Sciatic nerve (tissue), 2 donors: ENCODE measurements at places on chromosomes 12 and 14. TPM values are rescaled to one million over a fixed set of nuclear protein-coding genes. Genes with fewer than 3 reads are reported as not detected.

GRCh38 chr14:22282417-22282816 lies 306.6 kb downstream of the DAD1 start:
- no peak for DNase-seq

The HOXC6 gene
- total RNA-seq: 35.3 TPM

DNA sequence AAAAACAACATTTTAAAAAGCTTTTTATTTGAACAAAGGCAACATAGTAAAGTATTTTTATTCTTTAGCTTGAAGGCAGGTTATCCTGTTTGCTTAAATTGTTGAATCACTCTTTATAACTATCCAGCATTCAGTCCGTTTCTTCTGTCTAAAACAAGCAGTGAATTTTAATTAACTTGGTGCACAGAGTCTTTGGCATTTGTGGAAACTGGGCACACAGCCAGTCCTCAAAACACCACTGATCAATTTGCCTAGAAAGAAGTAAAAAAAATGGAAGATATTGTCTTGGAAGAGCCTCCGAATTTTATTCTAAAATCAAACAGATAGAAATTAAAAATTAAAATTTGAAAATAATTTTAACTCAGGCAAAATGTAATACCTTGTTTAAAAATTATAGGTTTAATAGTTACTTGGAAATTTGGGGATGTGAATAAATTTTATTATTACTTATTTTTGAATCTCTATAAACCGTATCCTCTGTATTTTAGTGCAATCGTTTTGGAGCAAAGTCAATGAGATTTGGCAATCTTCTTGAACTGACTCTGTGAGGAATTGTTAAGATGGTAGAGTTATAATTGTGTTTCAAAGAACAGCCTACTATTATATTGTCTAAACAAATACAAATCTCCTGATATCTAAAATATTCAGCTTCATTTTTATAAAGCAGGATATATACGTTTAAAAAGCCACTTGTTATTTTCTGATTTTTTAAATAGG lies 927.0 kb downstream of the SLC16A7 start:
- DNase-seq: no peak

- no peak for DNase-seq
These were observed 464.0 kb downstream of the RAD51B start for GRCh38 chr14:68283378-68284123.

DNA sequence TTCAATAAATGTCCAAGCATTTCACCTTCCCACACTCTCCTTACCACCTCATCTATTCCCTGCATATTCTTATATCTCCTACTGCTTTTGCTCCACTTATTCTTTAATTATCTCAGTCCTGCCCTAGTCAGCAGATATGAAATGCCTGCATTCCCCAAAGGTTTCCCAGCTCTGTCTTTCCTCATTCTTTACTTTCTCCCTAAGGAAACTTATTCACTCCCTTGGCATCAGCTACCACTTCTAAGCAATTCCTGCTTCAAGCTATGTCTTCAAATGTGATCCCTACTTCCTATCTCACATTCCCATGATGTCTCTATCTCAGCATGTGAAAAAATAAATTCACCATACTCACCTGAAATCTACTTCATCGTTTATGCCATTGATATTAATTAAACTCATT lies 111.8 kb downstream of the CAPZA3 start:
- DNase-seq: no peak

DNA sequence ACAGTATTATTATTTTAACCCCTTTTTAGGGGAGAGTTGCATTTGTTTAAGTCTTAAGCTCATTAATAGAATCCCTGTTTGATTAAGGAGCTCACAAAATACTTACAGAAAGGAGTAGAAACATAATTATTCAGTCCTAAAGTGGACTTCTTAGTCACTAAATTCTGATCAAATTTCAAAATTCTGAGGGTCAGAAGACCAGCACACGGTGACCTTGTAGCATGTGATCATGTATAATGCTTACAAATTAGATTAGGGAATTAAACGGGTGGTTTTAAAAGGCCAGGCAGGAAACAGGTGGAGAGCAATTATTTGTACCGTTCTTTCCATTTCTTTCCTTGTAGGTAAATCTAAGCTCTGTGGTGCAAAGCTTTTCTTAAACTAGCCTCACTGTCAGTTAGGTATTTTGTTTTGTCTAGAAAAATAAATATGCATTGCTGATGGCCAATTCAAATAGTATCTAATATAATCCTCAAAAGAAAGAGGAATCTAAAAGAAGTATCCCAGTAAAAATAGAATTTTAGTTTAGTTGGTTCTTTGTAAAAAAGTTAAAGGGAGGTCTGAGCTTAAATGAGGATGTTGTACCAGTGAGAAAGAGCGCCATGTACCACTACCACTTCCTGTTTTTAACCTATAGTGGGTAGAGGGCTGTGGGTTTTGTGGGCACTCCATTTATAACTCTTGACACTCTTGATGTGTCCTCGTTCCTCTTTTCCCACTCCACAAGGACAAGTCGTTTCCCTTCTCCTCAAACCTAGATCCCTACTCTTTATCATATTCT lies 51.1 kb downstream of the SLC38A1 start:
- DNase-seq: no peak

The GALNT8 gene
- total RNA-seq: 3.7 TPM

DNA sequence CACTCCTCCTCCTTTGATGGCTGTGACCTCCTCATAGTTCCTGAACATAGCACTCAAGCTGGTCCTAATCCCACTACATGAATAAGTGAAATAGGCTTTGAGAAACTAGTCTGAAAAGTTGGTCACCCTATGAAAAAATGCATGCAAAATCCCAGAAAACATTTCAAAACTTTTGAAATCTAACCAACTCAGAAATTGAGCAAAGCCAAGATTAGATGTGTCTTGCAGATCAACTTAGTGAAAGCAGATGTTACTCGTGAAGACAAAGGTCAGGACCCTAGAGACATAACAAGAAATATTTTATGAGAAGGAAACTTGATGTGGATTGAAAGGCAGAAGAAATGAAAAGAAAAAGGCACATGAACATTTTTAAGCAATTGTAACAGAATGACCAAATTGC lies 63.3 kb downstream of the TSHR start:
- no peak for DNase-seq
